ENCODE measurements at places on chromosomes 12 and 14. TPM values are rescaled to one million over a fixed set of nuclear protein-coding genes. Genes with fewer than 3 reads are reported as not detected.

The PYM1 gene
- total RNA-seq: 31.5 TPM

The RAB15 gene
- 4.1 TPM for total RNA-seq

GRCh38 chr14:52131640-52132320, 62.9 kb upstream of the NID2 start:
- peak; percentile 97 for DNase-seq

GRCh38 chr14:79820866-79821535, 390.3 kb downstream of the DIO2 start:
- no peak for DNase-seq

GRCh38 chr12:32312049-32312670, 87.2 kb upstream of the FGD4 start:
- DNase-seq: peak; percentile 69

The CCDC196 gene
- total RNA-seq: not detected

- peak; percentile 77 for DNase-seq
These were observed 62.3 kb upstream of the PPP1R12A start for GRCh38 chr12:79997096-79997791.

The SMIM41 gene
- not detected for total RNA-seq

GRCh38 chr12:112183141-112184021, 58.0 kb downstream of the TRAFD1 start:
- peak; percentile 93 for DNase-seq

DNA sequence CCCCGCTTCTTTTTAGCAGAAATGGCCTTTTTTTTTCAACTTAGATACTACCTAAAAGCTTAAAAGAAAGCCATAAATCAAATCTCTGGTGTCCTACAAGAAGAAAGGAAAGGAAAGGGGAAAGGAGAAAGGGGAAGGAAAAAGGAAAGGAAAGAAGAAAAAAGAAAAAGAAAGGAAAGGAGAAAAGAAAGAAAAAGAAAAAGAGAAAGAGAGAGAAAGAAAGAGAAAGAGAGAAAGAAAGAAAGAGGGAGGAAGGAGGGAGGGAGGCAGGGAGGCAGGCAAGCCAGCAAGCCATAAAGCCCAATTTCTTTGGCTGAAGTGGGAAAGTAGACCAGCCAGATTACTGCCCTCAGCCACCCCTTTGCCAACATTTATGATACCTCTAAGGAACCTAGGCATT, 32.5 kb upstream of the SLC6A13 start:
- no peak for DNase-seq

DNA sequence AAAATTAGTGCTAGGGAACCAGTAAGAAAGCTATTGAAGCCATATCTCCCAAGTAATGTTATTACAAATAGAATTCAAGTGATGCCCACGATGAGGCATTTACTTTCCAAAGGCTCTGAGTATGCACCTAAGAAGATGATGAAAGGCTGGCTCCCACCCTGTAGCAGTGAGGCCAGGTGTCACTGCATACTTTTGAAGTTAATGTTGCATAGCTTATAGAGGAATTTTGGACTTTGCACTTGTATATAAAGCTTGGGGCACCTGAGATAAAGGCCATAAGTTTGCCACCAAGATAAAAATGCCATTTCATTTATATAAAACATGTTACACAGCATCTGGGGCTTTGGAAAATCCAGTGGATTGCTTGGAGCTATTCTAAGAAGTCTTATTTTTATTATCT, 96.2 kb downstream of the PTPRB start:
- DNase-seq: no peak

DNA sequence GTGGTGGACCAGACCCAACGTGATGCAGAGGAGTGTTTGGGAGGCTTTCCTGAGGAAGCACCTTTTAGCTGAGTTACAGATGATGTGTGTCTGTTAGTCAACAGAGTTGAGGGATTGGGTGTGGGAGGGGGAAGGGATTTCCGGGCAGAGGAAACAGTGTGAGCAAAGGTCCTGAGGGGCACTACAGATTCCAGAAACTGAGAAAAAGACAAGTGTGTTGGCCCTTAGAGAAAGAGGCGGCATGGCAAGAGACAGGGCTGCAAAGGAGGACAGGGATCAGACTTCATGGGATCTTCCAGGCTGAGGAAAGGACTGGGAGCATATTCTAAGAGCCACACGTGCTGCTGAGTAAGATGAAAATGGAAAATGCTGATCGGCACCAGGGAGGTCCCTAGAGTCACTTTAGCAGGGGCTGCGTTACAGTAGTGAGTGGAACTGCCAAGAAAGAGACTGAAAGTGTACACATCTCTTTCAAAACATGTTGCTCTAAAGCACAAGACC, 9.4 kb upstream of the RPS6KL1 start:
- DNase-seq: peak; percentile 66

The SPTB gene
- not detected for total RNA-seq

The KRT74 gene
- not detected for total RNA-seq

DNA sequence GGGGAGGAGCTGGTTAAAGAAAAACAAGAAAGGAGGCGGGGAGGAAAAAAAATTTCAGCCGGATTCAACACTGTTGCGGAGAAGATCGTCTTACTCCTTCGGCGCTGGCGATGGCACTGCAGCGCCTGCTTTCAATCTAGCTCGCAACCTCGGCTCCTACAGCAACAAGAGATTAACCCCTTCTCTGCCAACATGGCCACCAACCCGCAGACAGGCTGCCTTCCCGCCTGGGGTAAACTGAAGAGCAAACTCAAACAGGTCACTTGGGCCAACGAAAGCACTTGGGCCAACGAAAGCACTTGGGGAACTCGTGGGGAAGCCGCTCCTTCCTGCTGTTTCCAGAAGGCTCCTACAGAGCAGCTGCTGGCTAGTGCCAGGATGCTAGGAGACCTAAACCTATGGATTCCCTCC, 73.7 kb downstream of the CIT start:
- no peak for DNase-seq

The ACOT6 gene
- not detected for total RNA-seq

GRCh38 chr14:84546236-84546635, 983.7 kb upstream of the FLRT2 start:
- no peak for DNase-seq

GRCh38 chr12:28574746-28575592, 384.7 kb downstream of the CCDC91 start:
- no peak for DNase-seq

The RPGRIP1 gene
- total RNA-seq: under 0.01 TPM

The PSMD9 gene
- total RNA-seq: 33.0 TPM

DNA sequence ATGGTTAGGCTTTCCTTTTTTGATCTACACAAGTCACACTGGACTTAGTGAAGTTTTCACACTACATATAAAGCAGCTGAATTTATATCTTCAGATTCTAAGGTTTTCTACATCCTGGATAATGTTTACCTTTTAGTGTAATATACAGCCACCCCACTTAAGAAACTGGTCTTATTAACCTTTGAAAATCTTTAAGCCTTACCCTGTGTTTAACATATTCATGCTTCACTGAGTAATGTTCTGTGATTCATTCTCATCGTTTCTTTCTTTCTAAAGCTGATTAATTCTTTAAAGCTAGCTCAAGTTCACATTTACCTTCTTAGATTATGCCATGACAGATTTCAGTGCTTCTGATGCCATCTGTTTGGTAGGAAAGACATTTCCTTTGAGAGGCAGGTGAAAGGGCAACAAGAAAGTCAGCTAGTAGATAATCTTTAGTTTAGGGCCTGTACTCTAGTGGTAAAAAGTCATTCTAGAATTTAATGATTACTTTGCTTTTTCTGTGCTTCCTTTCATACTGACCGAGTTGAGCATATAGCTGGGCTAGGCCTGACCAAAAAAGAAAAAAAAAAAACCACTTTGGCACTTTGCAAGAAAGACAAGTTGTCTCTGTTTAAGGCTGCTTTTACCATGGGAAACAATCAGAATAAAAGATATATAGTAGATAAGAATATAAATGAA, 690.9 kb upstream of the FBXO33 start:
- no peak for DNase-seq

The GDF3 gene
- not detected for total RNA-seq

GRCh38 chr14:83153081-83153480, 1619.4 kb upstream of the SEL1L start:
- DNase-seq: no peak

- DNase-seq: no peak
These were observed 41.4 kb upstream of the SCN8A start for GRCh38 chr12:51549637-51550036.

- no peak for DNase-seq
These were observed 104.1 kb downstream of the MYRFL start for GRCh38 chr12:69929125-69929524.
